ENCODE measurements at places on chromosomes 2 and 18.

DNA sequence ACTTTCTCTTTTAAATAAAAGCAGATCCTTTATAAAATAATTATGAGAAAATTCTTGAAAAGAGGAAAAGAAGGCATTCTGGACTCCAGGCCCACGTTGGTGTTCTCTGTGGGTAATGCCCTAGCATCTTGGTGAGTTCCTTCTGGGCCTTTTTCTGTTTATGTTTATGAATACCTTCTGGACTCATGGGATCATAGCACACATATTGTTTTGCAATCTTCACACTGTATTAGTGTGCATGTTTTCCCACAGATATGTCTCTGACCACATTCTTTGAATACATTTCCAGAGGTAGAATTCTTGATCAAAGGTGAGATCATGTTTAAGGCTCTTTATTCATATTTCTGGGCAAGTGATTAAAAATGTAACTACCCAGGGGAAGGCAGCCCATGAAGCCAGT, 15.9 kb downstream of the GLI2 start:
- DNase-seq: no peak

- no peak for DNase-seq
Observed at GRCh38 chr18:12256951-12257350, 2.8 kb downstream of the CIDEA start.

- DNase-seq: peak; percentile 47
Observed at GRCh38 chr2:230893841-230894781, 29.4 kb downstream of the ITM2C start.

DNA sequence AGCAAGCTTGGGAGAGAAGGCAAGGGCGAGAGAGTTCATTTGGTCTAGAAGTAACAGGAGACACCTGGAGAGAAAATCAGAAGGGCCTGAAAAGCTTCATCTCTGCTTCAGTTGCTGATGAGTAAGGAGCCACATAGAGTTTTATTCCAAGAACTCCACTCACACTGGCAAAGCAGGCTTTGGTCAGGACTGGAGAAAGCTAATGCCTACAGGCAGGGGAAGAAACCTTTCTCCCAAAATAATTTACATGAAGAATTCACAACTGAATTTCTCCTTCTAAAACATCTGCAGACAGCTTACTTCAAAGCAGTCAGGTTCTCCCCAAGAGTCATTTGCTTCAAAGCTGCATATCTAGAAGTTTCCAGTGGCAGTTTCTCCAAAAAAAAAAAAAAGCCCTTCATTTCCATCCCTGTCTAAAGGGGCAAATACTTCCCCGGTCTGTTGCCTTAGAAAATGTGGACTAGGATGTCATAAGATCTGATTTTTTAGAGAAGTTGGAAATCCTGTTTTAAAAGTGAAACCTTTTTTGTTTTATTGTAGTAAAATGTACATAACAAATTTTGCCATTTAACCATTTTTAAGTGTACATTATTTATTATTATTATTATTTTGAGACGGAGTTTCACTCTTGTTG, 46.3 kb downstream of the TMEM247 start:
- DNase-seq: no peak

DNA sequence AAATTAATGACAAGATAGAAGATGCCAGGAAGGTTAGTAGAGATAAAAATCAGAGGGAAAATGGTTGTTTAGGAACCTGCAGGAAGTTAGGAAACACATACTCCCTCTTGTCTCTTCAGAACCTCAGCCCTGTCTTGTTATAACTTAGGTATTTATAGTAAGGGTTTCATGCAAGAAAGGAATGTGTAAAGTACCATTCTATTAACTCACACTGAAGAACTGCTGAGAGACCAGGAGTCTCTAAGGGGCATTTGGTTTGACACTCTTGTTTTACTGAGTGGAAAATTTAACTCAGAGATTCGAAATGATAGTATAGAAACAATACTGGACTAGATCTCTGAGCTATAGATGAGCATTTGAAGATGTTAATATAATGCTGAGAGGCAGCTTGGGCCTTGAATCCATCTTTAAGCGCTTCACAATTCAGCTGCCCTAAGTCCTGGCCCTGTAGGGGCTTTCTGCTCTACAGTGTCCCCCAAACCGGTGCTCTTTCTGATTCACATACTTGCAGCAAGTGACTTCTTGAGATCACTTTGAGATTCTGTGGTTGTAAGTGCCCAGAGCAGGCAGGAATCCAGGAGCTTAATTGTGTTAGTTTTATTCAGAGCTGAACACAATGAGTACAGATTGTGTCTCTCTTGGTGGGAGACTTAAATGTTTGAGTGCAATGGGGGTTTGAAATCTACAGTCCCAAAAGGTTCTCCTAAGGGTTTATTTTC, 235.0 kb upstream of the RGPD4 start:
- no peak for DNase-seq

DNA sequence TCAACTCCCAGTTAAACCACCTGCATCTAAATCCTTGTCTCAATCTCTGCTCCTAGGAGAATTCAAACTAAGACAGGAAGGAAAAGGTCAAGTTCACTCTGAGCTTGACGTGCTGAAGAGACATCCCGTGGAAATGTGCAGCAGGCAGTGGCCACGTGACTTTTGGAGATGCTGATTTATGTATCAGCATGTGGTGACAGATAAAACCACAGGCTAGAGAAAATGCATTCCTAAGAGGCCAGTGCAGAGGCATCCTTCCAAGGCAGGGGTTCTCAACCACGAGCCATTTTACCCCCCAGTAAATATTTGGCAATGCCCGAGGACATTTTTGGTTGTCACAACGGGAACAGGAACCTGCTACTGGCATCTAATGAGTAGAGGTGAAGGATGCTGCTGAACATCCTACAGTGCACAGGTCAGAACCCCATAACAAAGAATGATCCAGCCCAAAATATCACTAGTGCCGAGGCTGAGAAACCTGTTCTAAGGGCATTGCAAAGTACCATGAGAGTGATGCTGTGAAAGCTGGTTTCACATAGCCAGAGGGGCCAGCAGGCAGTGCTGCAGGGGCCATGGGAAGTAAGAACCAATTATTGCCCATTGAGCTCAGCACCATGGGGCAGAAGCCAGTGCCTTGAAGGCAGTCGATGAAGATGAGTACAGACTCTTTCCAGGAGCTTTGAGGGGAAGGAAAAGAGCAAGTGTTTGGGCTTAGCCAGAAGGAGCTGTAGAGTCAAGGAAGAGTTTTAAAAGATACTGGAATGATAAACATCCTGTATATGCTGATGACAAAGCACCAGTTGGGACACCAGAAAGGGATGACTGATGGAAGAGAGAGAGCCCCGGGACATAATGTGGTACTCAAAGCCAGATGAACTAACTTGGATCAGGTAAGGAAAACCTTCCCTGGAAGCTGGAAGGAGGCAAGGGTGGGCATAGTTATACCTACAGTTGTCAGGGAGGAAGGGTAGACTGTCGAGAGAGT, 174.6 kb downstream of the HAUS1 start:
- DNase-seq: no peak

DNA sequence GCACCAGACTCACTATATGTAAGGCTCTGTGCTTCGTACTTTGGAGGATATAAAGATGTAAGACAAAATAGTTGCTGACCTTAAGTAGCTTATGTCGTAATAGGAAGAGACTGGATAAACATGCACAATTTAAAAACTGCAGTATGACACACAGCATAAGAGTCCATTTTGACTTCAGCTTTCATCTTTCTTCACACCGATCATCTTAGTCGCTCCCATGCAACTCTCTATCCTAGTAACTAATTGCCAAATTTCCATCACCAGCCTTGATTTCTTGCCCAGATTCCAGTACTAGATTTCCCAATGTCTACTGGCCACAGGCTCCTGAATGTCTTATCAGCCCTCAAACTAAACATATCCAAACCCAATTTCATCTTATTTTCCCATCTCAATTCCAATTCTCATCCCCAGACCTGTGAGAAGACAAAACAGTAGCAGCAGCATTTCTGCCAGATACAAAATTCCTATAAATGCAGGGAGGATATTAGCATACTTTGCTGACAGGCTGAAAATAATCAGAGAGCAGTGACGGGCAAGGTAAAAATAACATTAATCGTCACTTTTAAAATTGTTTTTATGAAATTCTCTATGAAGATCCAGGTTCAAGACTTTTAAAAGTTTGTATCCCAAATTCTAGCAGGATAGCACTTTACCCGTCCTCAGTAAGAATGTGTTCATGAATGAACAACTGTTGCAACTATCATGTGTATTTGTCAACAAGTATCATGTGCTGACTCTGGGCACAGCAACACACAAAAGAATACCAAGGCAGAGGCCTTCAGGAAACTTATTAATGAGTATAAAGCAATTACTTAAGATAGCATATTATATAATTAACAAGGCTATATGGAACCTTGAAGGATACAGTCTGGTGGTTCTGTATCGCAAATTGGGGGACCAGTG, 42.2 kb downstream of the KIDINS220 start:
- no peak for DNase-seq

DNA sequence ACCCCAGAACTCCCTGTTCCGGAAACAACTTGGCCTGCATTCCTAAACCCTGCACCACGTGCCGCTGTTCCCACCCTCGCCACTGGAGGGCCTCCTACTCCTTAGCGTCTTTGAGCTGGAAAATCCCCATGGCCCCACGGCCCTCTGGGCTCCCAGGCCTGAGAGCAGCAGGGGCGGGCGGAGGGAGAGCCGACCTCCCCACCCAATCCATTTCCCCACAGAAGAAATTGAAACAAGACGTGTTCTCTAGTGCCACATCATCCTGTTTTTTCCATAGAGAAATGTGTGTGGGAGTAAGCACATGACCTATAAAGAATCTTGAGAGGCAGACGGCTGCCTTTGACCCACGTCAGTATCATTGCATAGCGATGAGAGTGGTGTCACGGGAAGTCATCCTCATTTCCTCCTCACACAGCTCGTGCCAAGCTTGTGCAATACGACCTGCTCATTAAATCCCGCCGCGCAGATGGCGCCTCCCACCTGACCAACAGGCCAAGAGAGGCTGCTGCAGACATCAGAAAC, 79.2 kb downstream of the LAMA1 start:
- no peak for DNase-seq

GRCh38 chr18:10386956-10387355, 67.5 kb upstream of the APCDD1 start:
- DNase-seq: no peak

- DNase-seq: no peak
Observed at GRCh38 chr2:98907966-98908905, 27.8 kb downstream of the CRACDL start.

- no peak for DNase-seq
Observed at GRCh38 chr2:118294063-118294462, 205.8 kb downstream of the INSIG2 start.

DNA sequence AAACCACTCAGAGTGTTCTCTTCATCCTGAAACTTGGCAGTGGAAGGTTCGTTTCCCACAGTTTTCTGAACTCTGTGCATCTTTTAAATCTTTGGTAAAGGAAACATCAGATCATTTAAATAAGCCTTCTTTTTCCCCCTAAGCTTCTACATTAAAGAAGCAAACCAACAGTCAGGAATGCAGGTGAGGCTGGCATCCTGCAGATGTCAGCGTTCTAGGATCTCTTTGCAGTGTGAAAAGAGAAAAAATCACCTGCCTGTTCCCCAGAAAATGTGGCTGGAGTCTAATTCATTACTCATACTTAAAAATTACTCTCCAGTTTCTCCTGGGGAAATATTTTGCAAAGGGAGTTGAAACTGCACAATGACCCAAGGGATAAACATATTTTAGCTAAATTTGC, 64.5 kb upstream of the ZCCHC2 start:
- no peak for DNase-seq

DNA sequence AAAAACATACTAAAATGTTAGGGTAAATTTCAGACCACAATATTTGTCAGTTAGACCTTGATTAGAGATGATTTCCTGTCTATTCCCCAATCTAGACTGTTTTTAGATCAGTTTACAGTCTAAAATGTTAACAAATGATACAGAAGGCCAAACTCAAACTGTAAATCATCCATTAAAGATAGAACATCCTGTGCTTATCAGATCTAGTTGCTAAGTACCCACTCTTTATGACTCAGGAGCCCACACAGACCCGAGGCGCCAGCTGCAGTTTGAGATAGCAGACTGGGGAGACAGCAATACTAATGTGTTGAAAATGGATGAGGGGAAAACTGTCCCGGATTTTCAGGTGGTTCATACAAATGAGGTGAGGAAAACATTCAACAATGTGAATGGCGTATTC, 113.3 kb downstream of the SCG2 start:
- no peak for DNase-seq

- no peak for DNase-seq
Observed at GRCh38 chr18:22314420-22314819, 103.3 kb downstream of the CTAGE1 start.

DNA sequence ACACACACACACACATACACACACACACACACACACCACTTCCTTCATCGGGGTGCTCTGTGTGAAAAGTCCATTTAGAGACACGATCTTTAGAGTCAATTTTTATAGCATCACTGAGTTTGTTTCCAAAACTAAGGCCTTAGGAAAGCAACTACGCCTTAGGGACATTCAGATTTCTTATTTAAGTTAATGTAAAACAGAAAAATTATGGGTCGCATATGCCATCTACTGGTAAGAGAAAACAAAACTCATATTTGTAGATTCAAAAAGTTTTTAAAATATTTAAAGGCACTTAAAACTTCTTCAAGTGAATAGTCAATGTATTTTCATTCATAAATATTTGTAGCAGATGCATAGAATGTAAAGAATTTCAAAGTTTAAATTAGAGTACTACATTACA, 166.2 kb downstream of the ATAD2B start:
- no peak for DNase-seq

DNA sequence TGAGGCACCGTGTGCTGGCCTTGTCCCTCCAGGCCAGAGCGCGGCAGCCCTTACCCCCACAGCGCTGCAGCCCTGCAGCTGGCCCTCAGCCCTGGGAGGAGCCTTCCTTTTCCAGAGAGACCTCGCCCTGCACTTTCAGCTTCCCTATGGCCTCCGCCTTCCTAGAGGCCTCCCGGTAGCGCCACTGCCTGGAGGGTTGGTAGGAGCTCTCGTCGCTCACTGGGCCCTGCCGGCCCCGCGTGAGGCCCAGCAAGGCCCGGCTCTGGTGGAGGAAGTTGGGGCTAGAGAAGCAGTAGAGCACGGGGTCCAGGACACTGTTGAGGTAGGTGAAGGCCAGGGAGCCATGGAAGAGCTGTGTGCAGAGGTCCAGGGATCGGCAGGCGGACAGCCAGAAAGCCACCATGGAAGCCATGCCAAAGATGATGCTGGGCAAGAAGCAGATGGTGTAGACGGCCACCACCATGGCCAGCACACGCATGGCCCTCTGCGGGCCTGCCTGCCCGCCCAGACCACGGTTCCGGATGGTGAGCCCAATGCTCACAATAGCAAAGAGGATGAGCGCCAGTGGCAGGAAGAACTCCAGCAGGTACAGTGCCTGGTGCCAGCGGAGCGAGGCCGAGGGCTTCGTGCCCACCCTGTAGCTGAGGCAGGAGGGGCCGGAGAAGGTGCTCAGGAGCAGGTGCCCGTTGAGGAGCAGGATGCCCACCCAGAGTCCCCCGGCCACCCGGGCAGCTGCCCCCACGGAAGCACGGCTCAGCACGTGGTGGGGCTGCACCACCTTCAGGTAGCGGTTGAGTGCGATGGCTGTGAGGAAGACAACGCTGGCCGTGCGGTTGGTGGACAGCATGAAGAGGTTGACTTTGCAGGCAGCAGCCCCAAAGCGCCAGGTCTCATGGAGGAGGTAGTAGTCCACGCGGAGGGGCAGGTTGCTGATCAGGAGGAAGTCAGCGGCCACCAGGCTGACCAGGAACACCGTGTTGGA, 821 bp downstream of the OXER1 start:
- DNase-seq: no peak
